Activated naive CD4-positive, alpha-beta T cell treated with Interleukin-2 at 50 U/mL for 16 hours (primary cell): ENCODE measurements at places on chromosomes 4 and X.

- DNase-seq = no peak
Measured at GRCh38 chr4:172758586-172759340, 409.8 kb upstream of the GALNT7 start.

DNA sequence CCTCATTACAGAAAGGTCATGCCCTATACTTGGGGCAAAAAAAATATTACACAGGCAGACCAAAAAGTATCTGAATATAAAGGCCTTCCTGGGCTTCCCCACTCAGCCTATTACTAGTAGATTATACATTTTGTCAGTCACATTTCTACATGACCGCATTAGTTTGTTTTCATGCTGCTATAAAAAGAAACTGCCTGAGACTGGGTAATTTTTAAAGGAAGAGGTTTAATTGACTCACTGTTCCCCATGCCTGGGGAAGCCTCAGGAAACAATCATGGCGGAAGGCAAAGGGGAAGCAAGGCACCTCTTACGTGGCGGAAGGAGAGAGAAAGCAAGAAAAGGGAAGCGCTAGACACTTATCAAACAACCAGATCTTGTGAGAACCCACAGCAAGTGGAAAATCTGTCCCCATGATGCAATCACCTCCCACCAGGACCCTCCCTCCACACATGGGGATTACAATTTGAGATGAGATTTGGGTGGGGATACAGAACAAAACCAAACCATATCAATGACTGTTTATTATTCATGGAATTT is 1312.0 kb downstream of the PCDH7 start:
- DNase-seq = no peak

GRCh38 chr4:110106931-110107296 is 91.5 kb downstream of the ELOVL6 start:
- DNase-seq = no peak

- DNase-seq = no peak
Measured at GRCh38 chr4:110621839-110622751, 782 bp downstream of the PITX2 start.

- DNase-seq = no peak
Measured at GRCh38 chrX:136480383-136480782, 7.4 kb upstream of the BRS3 start.

- no peak for DNase-seq
Measured at GRCh38 chr4:142671516-142671915, 174.6 kb downstream of the INPP4B start.

GRCh38 chr4:184487503-184487902 is 13.2 kb upstream of the IRF2 start:
- DNase-seq = no peak

DNA sequence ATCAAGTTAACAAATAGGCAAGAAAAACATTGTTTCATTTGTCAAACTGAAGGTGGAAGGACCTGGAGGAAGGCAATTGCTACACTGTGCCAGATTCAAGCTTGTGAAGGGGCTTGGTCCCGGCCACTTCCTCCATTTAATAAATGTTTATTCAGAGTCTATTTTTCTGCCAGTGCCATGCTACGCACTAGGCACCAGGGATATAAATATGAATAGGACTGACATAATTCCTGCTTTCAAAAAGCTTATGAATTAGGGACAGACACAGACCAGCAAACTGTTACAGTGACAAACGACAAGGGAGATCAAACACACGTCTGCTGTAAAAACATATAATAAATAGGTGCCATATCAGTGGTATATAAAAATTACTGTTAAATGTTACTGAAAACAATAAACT is 571 bp downstream of the TLR6 start:
- no peak for DNase-seq

DNA sequence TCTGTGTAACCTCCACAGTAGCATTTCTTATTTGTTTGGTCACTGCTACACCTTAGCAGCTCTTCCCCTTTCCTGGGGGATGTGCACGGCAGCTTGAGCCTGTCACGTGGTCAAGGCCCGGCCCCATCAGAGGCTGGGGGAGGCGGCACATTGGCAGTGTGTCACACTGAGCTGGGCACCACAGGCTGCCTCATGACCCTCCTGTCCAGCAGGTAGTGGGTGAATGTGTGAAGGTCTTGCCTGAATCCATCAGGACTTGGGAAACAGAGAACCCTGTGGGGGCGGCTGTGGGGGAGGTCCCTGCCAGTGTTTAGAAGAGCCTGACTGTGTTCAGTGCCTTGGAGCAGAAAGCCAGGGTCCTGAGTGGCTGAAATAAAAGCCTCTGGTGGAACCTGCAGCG is 33.2 kb downstream of the WFS1 start:
- no peak for DNase-seq

DNA sequence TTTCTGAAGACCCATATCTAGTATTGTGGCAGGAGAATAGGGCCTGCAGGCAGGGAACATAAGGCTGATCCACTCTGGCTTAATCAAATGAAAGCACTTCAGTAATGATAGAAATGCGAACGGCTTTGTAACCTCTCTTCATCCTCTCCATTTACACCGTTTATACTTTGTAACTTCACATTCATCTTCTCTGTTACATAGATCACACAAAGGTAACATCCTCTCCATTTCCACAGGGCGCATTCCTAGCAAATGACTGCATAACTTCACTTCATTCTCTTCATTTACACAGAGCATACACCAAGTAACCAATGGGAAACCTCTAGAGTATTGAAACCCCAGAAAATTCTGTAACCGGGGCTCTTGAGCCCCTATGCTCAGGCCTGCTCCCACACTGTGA is 65.5 kb upstream of the SLC34A2 start:
- no peak for DNase-seq

DNA sequence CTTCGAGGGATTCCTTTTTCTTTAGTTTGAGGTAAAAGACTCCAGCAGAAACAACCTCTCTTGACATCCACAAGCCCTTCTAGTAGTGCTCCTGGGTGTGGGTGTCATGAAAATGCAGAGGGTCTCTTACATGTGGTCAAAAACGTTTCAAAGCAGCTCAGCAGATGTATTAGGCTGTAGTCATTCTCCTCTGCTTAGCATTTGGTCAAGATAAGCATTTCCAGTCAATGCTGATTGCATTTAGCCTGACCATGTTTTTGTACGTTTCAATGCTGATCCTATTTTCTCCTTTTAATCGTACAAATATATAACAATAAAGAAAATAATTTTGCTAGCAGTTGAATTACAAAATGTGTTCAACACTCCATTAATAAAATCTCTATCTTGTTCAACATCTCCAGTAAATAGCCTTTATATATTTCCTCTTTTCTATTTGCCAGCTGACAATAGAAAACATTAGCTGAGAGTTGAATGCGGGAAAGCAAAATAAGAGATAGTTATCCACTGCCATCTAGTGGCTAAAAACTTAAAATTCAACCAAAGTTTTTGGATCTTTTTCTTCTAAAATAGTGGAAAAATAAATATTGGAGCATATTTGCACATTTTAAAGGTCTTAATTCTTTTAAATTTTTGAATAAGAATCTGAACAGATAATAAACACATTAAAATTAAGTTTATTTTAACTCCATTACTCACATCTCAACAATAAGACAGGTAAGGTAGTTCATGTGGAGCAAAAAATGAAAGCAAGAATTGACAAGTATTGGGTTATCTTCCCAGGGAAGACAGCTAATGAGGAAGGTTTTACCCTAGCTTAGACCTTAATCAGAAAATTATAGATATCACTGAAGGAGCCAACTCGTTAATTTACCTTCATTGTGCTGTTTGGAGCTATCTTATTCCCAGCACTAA is 15.2 kb upstream of the PACRGL start:
- no peak for DNase-seq

- no peak for DNase-seq
Measured at GRCh38 chrX:10310511-10310910, 153.7 kb downstream of the CLCN4 start.

DNA sequence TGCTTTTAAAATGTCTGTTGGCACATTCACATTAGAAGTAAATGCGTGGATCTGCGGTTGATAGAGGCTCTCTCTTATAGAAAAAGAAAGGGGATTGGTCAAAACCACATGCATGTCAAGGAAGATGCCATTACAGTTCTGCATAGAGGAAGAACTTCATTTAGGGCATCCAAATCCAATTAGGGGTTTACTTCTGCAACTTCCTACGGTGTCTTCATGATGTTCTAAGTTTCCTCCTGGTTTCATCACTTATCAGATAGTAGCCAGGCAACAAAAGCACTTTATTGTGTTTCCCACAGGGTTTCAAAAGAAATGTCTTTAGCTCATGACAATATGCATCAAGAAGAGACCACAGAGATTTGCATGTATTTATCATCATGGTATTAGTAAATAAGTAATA is 136.0 kb upstream of the HPGD start:
- no peak for DNase-seq

DNA sequence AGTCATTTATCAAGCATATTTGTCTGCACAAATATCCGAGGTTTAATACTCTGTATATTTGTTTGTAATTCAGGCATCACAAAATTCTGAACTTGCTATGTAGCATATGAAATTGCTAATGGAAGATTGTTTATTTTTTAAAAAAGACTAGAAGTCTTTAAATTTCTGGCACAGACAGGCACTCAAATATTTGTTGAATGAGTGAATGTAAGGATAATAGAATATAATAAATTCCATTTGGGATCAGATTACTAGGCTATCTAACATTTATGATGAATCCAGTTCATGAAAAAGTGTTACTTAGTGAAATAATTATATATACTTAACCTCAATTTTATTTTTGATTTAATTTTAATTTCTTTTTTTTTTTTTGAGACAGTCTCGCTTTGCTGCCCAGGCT is 30.4 kb upstream of the TEC start:
- DNase-seq = no peak

GRCh38 chr4:23456864-23457263 is 433.0 kb downstream of the PPARGC1A start:
- no peak for DNase-seq

GRCh38 chrX:154090731-154091130 is 6.8 kb downstream of the MECP2 start:
- DNase-seq = no peak

DNA sequence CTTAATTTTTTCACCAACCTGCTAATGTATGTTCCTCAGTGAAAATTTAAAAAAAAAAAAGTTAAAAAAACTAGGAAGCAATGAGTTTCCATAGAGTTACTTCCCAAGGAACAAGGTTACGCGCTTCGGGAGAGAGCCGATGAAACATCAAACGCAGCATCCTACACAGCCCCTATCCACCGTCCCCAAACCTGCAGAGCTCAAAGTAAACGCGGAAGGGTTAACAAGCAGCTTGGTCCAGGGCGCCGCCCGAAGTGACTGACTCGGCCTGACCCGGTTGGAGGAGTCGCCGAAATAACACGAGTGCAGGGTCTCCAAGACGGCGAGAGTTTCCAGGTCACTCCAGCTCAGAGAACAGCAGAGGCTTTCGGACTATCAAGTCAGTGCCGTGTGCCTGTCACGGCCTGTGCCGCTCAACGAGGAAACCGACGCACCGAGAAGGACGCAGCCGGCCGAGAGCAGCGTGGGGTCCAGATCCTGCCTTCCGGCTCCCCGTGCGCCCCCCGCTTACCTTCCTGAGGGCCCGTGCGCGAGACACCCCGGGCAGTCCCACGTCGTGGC is 512 bp downstream of the NOP14 start:
- DNase-seq = no peak

DNA sequence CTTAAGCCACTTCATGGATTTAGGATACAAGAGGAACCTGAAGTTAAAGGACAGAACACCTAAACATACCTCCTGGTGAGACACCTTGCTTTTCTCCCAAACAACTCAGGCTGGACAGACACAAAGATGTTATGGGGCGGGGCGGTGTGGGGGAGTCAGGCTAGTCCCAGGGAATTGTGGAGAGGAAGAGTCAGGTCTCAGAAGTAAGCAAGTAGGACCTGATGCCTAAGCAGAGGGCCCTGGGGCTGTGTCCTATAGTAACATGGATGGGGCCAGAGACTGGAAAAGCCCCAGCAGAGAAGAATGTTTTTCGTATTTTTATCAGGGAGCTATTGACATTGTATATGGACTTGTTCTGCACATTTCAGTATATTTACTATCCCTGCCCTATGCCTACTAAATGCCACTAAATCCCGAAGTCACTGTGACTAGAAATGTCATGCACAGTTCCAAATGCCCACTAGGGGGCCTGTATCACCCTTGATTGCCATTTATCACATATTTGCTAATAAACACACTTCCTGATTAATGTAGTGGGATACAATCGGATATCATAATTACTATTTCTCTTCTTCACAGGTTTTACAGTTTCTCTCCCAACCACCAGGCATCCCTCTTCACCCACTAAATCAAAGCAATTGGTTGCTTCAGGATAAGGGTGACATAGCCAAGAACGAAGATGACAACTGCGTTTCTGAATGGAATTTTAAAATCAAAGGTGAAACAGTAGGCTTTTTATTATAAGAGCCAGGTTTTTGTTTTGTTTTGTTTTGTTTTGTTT is 23.8 kb upstream of the ARHGAP10 start:
- peak; percentile 54 for DNase-seq

- DNase-seq = no peak
Measured at GRCh38 chr4:168972596-168972995, 37.5 kb downstream of the CBR4 start.

DNA sequence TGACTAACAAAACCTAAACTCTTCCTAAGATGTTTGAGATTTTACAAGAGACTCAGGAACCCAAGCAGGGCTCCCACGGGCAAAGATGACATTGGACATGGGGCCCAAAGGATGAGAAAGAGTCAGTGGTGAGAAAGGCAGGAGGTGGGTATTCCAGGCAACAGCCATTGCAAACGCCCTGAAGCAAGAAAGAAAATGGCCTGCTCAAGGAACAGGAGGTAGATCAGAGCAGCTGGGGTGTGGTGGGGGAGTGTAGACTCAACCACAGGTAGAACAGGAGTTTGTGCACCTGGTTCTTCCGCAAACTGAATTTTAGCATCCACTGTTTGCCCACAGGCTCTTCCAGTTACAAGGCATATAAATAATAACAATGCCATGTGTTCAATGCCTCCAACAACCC is 3.3 kb downstream of the PPP2R2C start:
- no peak for DNase-seq

DNA sequence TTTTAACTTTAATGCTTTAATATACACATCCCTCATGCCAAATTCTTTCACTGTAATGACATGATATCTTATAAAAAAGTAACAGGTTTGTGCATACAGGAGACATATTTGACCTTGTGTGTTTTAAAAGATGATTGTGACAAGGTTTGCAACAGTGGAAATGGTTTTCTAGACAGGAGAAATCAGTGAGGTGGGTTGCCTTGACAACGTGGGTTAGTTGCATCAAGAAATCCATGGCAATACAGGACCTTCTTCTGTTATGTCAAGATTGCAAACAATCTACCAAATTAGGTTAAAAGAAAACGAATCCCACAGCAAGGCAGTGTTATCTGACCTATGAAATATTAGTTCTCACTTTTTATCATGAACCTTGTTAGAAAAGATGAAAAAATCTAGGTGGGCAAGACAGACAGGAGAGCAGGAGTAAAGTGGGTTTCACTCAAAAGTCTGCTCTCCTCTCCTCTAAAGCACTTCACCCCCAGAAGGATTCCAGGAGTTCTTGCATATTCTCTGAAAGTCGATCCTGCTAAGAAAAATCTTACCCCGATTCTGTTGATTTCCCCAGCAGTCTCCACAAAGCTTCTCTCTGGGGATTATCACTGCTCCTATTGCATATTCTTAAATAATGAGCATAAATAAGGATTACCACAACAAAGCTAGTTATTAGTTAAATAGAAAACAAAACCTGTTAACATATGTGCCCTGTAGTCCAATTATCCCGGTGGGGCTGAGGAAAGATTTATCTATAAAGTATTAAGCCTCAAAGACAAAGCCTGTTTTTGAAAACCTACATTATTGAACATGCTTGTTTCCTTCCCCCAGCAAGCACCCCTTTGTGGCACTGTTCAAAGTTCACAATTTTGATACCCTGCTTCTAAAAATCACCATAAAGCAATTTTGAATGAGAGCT is 71.0 kb downstream of the TMA16 start:
- DNase-seq = no peak
